ENCODE measurements at places on chromosomes 11 and 22.
A peak's percentile ranks its signal among the peaks of the same experiment; 100 is the strongest.

DNA sequence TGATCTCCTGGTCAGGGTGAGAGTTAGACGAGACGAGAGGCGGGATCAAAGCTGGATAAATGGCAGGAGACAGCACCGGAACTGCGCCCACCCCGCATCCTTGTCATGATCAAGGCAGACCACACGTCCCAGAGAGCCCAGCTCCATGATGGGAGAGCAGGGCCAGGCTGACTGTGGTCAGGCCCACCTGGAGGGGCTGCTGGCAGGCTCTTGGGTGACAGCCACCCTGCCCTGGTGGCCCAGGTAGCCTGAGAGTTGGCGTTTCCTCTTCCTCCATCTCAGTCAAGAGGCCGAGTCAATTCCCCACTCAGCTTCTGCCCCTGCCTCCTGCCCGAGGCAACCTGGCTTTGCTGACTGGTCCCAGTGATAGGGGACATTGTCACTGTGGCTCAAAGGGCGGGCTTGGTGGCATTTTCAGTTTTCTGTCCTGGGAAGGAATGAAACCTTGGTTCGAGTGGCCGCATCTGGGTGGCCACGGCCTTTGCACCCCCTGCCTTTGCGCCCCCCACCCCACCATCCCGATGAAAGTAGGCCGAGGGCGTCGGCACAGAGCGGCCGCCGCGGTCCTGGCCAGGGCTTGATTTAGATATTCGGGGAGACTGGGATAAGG, 60.8 kb upstream of the PPARA start:
- no peak for DNase-seq

DNA sequence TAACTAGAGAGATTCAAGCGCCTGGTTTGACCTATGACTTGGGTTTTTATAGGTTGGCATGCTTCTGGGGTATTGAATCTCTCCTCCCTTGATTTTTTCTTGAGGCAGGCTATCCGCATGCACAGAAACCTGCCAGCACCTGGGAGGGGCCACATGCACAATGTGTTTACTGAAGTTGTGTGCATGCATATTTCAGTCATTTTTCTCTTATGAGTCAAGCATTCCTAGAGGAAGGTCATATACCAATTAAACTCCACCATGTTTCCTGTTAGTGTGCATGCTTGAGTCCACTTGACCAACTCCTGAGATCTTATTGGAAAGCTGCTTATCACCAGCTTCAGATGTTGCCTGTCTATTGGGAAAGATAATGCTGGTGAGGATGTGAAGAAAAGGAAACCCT, 1718.4 kb downstream of the LRRC4C start:
- no peak for DNase-seq

GRCh38 chr22:37568448-37569008, 8.2 kb downstream of the CDC42EP1 start:
- DNase-seq = no peak

- DNase-seq = no peak
Measured at GRCh38 chr22:46703996-46704370, 34.1 kb downstream of the CERK start.

GRCh38 chr11:63564056-63564774, 1.0 kb upstream of the PLAAT2 start:
- DNase-seq = no peak

- no peak for DNase-seq
Measured at GRCh38 chr22:29944339-29944738, 61.4 kb downstream of the MTMR3 start.

- DNase-seq = no peak
Measured at GRCh38 chr22:31020334-31020733, 51.3 kb downstream of the TUG1 start.

GRCh38 chr11:8297781-8298440, 34.2 kb upstream of the LMO1 start:
- peak; percentile 8 for DNase-seq

DNA sequence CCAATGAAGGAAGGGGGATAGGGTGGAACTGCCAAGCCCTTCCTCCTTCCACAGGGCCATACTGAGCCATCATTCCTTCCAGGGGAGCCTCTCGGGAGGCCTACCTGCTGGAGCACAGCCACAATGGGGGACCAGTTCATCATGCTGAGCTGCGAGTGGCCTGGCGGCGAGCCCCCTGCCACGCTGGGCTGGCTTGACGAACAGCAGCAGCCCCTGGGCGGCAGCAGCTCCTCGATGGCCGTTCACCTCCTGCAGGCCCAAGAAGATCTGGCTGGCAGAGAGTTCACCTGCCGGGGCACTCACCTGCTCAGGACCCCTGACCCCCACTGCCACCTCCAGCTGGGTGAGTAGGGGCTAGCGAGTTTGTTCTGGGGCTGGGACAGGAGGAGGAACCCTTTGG, 5.9 kb downstream of the VSIG10L2 start:
- peak; percentile 76 for DNase-seq

- DNase-seq = no peak
Measured at GRCh38 chr11:82863209-82863608, 37.0 kb downstream of the PRCP start.

DNA sequence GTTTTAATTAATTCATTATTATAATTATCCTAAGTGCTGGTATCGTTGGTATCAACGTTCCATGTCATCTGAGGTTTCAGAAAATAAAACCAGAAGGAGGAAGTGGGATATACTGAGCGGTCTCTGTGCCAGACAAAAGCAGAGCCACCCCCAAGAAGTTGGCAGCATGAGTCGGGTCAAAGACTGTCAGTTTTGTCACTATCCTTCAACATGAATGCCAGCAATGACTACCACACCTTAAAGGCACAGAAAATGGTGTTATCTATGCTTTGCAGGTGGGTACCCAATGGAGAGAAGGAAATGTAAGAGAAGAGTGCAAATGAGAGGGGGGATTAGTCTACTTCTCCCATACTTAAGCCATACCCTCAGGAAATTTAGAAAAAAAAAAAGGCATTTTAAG, 408.5 kb downstream of the OPCML start:
- DNase-seq = no peak

DNA sequence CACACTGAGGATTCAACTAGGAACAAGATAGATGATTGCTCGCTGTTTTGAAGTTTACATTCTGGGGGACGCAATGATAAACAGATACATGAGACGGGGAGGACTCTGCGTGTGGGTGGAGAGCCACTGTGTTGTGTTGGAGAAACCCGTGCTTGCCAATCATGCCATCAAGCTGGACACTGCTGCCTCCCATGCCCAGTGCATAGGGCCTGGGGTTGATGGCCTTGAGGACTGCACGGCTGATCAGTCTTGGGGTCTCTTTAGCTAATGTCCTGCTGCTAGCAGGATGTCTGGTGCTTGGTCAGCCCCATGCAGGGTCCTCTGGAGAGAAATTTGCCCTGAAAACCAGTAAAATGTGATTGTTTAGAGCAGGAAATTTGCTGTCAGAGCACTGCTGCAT, 221.2 kb upstream of the B3GAT1 start:
- no peak for DNase-seq

DNA sequence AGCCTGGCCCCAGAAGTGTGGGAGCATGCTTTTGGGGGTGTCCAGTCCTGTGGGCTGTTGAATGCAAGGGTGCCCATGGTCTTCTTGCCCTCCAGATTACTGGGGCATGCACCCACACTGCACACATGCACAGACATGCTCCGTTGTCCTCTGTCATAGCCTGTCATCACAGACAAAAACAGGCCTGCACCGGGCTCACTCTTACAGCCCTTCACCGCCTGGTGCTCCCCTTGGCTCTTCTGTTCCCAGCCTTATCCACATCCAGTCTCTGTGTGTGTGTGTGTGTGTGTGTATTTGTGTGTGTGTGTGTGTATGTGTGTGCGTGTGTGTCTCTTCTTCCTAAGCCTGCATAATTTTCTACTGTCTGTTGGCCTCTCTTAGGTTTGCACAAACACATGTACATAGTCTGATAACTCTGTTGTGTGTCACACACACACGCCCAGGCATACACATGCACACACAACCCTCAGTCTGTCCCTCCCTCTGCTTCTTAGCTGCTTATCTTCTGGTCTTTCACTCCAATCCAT, 23.4 kb upstream of the NECTIN1 start:
- no peak for DNase-seq

DNA sequence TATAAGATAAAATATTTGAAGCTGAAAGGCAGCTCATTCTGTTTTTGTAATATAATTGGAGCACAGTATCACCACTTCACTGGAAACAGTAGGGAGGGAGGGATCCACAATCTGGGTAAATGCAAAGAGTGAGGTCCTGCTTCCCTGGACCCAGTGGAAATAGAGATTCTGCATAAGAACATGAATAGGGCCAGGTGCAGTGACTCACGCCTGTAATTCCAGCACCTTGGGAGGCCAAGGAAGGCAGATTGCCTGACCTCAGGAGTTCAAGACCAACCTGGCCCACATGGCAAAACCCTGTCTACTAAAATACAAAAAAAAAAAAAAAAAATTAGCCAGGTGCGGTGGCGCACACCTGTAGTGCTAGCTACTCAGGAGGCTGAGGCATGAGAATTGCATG, 143.7 kb downstream of the DBX1 start:
- no peak for DNase-seq

DNA sequence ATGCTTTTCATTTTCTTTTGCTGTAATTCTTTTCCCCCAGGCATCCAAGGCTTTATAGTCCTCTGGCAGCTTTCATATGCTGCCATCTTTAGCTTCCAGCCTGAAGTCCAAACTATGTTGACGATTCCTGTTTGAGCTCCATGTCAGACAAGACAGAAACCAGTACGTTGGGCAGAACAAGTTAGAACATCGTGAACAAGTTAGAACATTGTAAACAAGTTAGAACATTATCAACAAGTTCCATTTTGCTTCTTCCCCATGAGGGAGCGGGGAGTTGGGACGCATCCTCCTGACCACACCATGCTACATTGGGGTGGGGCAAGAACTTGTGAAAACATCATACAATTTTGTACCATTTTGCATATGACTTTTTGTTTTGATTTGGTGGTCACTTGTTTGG, 23.9 kb downstream of the GLB1L2 start:
- DNase-seq = no peak

DNA sequence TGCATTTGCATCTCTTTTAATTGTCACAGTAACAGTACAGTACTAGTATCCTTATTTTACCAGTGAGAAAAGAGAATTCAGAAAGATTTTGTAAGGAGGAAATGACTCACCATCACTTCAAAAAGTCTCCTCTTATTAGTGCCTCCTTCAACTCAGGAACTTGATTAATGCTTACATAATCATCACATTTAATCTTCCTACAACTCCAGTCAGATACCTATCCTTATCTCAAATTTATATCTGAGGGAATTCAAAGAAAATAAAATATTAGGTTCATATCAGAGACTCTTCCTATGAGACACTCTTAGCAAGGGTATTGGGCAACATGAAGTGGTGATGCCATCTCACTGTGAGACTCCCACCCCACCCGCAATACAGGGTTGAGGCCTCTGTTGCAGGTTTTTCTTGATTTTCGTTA, 26.1 kb upstream of the CTSC start:
- DNase-seq = no peak

- DNase-seq = no peak
Measured at GRCh38 chr11:96219981-96220623, 122.9 kb downstream of the MAML2 start.

DNA sequence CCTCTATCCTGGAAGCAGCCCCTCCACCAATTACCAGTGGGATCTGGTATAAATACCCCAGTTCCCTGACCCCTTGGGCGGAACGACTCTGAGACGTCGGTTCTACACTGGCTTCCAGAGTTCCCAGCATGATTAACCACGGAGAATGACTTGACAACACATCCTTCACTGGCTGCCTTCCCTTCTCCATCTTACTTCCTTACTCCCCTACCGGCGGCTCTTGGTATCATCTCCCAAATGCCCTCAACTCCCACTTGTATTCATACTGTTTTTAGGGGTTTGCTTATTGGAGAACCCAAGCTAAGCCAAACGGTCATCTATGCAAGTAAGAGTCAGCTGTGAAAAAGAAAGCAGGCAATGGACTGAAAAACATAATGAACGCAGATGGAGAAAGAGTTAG, 56.1 kb downstream of the APOL3 start:
- no peak for DNase-seq

DNA sequence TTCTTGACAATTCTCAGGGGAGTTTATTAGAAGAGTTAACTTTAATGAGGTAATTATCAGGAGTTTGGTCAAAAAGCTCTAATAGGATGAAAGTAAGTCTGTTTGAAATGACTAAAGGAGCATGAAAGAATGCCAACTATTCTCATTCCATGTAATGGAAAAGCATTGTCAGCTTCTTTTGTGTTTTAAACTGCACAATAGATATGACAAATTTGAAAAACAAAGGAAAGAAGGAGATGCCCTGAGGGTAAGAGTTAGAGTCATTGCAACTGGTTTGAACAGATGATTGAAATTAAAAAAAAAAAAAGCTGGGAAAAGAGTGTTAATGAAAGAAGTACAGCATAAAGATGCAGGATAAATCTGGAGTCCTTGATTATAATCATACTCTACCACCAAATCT, 296.8 kb upstream of the FOLH1 start:
- no peak for DNase-seq

- no peak for DNase-seq
Measured at GRCh38 chr11:36349351-36350136, 53.5 kb downstream of the PRR5L start.

DNA sequence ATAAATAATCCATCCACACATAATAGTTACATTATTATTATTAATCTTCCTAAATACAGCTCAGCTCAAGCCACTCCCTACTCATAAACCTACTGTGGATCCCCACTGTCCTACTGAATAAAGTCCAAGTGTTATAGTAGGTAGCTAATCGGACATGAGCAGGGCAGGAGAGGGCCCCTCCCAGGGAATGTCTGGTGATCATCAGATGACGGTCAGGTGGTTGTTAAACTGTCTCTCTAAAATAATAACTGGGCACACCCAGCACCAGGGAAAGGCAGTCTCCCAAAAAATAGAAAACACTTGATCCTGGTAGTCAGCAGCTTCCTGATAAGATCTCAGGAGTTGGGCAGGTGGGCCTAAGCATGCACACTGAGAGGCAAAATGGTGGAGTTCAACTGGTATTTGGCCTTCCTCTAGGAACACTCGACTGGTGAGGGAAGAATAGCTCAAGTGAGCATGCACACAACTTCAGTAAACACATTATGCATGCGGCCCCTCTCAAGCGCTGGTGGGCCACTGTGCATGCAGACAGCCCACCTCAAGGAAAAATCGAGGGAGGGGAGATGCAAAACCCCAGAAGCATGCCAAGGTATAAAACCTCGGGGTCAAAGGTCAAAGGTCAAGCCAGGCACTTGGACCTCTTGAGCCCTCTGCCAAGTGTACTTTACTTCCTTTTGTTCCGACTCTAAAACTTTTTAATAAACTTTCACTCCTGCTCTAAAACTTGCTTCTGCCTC, 65.0 kb downstream of the LRRC32 start:
- DNase-seq = no peak

Data from upper lobe of left lung (tissue), 6 donors.